ENCODE measurements at places on chromosomes 16 and 17.

DNA sequence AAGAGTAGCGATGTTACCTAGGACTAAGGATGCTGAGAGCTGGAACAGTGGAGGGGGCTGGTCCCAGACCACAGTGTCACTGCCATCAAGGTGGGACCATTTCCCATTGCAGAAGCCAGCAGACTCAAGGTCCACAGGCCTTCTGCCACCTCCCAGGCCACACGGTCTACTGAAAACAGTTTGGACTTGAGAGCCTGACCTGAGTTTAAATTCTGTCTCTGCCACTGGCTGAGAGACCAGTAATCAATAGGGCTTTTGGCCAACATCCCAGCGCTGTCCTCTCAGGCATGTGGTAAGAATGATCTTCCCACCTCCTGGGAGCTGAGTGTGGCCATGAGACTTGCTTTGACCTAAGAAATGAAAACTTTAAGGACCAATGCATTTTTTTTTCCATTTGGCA lies 331.4 kb upstream of the CDH5 start:
- DNase-seq: no peak

- peak; percentile 81 for DNase-seq
Measured at GRCh38 chr16:75648265-75649076, 898 bp downstream of the TERF2IP start.

DNA sequence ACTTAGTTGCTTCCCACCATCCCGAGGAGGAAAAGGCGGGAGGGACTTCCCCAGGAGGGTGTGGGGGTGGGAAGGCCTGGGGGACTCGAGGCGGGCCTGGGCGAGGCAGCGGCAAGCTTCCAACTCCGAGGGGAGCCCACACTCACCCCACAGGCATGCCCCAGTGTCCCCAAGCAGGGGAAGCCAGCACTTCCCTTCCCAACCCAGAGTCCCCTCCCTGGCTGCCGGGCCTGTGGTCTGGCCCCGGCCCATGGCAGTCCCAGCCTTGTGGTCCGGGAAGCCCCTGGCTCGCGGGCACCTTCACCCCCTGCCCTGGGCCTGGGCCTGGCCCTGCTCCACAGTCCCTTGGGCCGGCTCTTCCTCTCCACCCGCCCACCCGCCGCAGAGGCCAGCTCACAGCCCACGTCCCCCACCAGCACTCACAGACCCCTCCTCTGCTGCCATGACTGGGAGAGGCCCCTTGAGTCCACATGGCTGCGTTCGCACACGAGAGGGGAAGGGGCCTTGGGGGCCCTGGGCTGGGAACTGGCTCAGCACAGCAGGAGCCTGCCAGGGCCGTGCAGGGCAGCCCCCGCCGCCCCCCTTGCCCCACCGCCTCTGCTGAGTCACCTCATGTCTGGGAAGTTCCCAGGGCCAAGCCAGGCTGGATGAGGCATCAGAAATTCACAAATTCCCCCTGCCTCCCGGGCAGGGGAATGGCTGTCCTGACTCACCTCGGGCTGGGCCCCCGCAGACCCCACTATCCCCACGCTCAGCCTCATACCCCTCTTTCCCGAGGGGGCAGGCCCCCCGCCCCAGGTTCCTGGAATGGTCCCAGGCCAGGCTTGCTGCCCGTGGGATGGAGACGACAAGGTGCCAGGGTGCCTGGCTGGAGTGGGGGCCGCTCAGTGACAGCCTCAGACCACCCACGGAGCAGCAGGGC lies 27.8 kb downstream of the BAHCC1 start:
- no peak for DNase-seq

DNA sequence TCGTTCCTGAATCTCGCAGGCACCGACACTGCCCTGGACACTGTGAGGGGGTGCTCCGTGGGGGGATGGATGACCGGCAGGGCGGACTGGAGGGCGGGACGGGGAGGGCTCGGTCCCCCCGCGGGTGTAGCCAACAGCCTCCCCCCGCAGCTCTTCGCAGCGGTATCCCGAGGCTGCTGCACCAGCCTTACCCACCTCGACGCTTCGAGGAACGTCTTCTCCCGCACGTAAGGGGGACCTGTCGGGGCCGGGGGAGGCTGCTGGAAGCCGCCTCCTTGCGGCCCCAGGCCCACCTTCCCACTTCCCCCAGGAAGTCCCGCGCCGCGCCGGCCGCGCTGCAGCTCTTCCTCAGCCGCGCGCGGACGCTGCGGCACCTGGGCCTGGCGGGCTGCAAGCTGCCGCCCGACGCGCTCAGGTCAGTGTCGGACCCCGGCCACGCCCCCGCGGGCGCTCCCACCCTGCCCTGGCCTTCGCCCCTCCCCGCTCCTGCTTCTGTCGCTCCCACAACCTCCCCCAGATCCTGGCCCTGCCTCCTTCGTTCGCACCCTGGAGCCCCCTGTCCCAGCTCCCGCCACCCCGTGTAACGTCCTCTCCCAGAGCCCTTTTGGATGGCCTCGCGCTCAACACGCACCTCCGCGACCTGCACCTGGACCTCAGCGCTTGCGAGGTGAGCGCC lies 3.3 kb downstream of the CARMIL2 start:
- no peak for DNase-seq

DNA sequence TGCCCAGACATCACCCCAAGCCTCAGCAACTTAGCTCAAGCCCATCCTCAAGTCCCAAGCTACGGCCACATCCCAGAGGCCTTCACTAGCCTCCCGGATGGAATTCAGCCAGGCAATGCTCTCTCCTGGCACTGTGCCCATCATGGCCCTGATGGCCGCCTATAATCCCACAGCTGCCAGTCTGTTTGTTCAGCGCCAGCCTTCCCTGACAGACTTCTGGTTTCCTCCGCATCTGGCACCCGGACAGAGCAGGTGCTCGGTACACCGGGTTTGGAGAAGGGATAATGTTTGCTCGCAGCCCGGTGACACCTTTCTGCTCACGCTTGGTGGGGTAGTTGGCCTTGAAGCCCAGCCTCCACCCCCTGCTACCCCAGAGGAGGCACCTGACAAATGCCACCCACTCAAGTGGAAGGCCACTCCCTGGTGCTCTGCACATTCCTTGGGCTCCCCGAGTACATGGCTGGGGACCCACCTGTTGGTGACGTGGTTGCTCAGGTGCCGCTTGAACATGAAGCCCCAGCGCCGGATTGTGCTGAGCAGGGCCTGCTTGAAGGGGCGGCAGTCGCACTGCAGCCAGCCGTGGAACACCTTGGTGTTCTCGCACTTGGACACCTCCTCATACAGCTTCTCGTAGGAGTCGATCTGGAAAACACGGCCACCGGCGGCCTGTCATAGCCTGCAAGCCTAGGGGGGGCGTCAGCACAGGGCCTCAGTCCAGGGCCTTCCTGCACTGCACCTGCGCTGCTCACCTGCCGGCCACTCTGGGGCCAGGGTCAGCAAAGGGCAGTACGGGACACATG lies 47.1 kb downstream of the DNAH17 start:
- DNase-seq: no peak

DNA sequence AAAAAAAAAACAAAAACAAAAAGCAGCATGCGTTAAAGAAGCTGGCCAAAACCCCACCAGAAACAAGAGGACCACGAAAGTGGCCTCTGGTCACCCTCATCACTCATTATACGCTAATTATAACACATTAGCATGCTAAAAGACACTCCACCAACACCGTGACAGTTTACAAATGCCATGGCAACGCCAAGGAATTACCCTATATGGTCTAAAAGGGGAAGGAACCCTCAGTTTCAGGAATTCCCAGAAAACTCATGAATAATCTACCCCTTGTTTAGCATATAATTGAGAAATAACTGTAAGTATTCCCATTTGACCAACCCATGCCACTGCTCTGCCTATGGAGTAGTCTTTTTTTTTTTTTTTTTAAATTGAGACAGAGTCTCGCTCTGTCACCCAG lies 77.6 kb downstream of the EMP2 start:
- no peak for DNase-seq

DNA sequence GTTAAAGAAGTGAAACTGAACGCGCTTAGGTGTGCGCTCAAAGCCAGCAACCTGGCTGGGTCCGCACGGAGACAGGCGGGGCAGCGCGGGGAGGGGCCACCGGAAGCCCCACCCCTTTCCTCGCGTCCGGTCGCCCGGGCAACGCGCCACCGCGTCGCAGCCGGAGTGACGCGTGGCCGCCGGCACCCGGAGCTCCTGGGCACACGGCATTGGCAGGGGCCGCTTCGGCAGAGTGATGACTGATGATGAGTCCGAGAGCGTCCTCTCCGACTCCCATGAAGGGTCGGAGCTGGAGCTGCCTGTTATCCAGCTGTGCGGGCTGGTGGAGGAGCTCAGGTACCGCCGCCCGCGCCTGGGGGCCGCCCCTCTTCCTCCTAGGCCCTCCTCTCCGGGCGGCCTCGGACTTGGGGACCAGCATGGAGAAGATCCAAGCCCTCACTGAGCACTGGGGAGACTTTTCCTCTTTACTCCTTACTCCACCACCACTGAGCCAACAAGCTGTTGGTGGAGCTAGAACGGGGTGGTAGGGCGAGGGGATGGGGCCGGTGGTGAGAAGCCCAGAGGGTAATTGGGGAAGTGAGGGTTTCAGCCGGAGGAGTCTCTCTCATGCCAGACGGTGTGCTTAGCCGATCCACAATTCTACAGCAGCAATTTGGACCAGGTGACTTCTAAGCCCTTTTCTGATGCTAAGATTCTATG lies 44.9 kb downstream of the PRSS54 start:
- peak; percentile 69 for DNase-seq

DNA sequence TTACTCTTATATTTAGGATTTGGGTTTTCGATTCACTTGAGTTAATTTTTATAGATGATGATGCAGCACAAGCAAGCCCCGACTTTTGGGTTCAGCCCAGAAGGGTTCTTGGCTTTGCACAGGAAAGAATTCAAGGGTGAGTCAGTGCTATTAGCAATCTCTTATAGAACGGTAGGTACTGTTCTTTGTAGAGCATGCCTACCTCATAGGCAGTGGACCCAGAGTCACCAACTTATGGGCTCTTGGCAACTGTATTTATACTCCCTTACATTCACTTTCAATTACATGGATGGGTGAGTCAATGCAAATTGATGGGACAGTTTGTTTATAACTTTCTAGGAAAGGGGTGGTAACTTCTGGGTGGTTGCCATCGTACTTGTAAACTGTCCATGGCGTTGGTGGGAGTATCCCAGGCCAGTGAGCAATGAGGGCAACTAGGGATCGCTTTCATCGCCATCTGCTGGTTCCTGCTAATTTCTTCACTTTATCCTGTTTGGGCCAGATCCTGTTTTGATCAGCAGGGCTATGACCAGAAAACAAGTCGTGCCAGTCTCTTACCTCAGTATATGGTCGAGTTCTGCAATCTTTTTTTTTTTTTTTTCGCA lies 362.6 kb downstream of the CNTNAP4 start:
- DNase-seq: no peak

DNA sequence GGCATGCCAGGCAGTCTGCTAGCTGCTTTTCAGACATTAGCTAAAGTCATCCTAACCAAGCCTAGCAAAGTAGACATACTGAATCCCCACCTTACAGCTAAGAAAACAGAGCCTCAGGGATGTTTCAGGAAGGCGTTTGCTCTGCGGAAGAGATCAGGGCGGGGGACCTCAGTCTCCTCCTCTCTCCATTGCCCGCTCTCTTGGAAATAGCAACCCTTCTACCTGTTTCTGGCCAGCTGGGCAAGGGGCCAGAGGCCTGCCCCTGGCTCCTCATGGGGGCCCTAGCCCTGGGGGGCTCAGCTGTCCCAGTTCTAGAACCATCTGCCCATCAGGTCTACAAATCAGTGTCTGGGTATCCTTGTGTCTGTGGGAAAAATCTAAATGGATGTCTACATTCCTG lies 14.5 kb downstream of the PITPNM3 start:
- no peak for DNase-seq

DNA sequence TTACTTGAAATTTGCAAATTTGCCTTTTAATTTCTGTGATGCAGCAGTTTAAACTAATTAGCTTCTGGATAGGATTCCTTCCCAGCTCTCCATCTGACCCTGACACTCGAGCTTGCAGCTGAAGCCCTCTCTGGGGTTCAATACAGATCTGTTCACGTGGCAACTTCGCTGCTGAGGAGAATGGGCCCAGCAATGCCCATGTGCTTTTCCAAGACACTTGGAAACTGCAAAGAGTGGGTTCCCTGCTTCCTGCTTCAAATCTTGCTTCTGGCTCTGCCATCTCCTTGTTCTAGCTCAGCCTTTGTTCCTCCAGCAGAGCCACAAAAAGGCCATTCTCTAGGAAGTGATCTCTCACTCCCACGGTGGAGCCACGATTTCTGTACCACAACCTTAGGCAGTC lies 50.0 kb upstream of the IRX6 start:
- DNase-seq: no peak

- DNase-seq: no peak
Measured at GRCh38 chr16:677316-678190, 2.1 kb downstream of the RHBDL1 start.

DNA sequence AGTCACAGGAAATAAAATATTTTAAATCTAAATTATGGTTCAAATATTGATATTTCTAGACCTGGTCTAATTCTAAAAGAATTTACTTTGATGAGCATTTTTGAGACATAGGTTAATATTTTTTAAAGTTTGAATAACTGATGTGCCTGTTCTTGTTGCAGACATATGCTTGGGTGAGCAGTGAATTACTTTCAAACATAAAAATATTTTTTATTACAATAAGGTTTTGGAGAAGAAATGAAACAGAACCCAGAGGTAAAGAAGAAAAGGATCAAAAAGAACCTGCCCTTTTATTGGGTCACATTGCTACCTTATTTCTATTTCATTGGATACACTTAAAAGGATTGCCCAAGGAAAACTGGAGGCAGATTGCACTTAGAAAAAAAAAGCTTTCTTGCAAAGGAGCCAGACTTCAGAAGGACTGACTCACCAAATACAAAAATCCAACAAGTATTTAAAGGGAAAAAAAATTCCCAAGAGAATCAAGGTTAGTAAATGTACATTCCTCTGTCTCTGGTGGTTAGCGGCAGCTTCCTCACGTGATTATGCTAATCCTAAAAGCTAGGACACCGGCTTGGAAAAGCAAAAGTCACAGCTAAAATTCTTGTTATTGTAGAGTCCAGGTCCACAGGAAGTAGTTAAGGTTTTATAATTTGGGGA lies 18.5 kb downstream of the ENPP7 start:
- no peak for DNase-seq

GRCh38 chr17:72258711-72259110 lies 137.9 kb downstream of the SOX9 start:
- DNase-seq: no peak

- DNase-seq: no peak
Measured at GRCh38 chr17:17808706-17809432, 27.9 kb downstream of the SREBF1 start.

- DNase-seq: no peak
Measured at GRCh38 chr16:10609402-10609774, 29.0 kb upstream of the EMP2 start.

- DNase-seq: no peak
Measured at GRCh38 chr16:69707920-69708683, 18.3 kb downstream of the NQO1 start.

DNA sequence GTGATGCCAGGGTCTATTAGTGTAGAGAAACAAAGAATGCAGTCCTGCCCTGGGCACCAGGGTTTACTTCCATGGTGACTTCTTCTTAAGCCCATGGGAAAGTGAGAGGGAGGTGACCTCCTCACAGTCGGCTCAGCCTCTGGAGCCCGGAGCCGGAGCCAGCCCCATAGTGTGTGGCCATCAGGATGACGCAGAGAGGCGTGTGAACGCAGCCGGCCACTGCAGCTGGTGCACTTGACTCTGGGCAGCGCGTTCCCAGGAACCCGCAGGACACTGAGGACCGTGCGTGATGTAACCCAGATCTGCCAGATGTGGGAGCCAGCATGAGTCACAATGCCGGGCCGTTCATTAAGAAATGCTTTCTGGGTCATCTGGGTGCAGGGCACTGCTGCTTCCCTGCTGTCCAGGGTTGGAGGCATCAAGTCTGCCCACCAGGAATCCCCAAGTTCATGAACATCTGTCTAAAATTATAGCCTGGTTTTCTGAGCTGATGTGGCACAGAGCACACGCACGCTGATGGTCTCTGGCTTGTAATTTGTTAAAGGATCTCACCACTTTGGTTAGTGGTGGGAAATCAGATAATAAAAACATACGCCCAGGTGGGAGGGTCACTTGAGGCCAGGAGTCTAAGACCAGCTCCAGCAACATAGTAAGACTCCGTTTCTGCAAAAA lies 114.1 kb downstream of the PITPNC1 start:
- no peak for DNase-seq
